Naive thymus-derived CD8-positive, alpha-beta T cell (primary cell): ENCODE measurements at places on chromosomes 16 and 17. TPM values are rescaled to one million over a fixed set of nuclear protein-coding genes. Genes with fewer than 3 reads are reported as not detected.

GRCh38 chr17:80901319-80901718, 90.3 kb upstream of the CHMP6 start:
- no peaks in the 10 kb centered on the region for H3K27me3 ChIP-seq
- H3K4me3 ChIP-seq: no peak overlapping the region
- no peak overlapping the region for H3K27ac ChIP-seq
- peaks cover 37% of the 10 kb centered on the region for H3K36me3 ChIP-seq
- H3K4me1 ChIP-seq: peaks cover 12% of the 10 kb centered on the region

DNA sequence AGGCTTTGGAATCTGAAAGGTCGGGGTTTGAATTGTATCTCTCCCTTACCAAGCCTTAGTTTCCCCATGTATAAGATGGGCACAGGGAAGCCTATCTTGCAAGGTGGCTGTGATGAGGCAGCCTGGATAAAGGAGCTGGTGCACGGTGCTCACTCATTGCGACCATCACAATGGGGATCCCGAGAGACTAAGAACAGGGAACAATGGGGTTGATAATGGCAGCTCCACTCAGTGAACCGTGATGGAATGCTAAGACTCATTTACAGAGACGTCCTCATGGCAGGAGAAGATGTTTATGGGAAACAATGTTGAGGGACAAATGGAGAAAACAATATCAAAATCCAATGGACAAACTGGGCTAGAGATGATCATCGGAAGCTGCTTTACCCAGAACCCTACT, 81.8 kb downstream of the SPACA3 start:
- H3K36me3 ChIP-seq: no peaks in the 10 kb centered on the region
- DNase-seq: no peak
- H3K4me3 ChIP-seq: no peak overlapping the region
- H3K27ac ChIP-seq: no peak overlapping the region

GRCh38 chr17:47957591-47958490, at the start of gene PRR15L:
PRR15L (minus strand) TSS chr17:47957883; CDS start chr17:47953234, 4,649 bp downstream.
- no peak within 1 kb of the TSS for H3K27ac ChIP-seq
- H3K4me3 ChIP-seq: no peak within 1 kb of the TSS
- H3K4me1 ChIP-seq: peaks cover 5% of the 10 kb centered on the region
- no peak for DNase-seq
- H3K36me3 ChIP-seq: no peaks in the 10 kb centered on the region

Gene NOS2
- 0.42 TPM for total RNA-seq

GRCh38 chr16:86065711-86066110, 166.7 kb downstream of the IRF8 start:
- DNase-seq: no peak
- peaks cover 1% of the 10 kb centered on the region for H3K4me1 ChIP-seq
- no peaks in the 10 kb centered on the region for H3K36me3 ChIP-seq
- H3K4me3 ChIP-seq: no peak overlapping the region

Gene LGALS9B
- not detected for total RNA-seq

Gene EVI2A
- 113 TPM for total RNA-seq

DNA sequence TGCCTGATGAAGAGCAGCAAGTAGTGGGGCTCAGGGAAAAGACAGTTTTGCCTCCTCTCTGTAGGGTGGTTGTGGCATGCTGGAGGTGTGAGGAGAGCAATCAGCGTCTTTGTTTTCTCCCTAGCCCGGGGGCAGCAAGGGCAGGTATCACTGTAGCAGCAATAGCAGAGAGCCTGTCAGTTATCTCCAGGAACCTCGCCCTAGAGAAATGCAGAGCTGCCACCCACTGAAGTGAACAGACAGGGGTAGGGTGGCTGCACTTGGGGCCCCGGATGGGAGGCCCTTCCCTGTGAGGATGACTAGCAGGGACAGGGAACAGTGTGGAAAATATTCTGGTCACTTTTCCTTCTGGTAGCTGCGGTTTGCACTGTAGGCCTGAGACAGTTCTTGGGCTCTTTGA, 886.5 kb downstream of the CDH8 start:
- no peak overlapping the region for H3K4me3 ChIP-seq
- peaks cover 4% of the 10 kb centered on the region for H3K36me3 ChIP-seq
- no peak for DNase-seq
- no peaks in the 10 kb centered on the region for H3K27me3 ChIP-seq

DNA sequence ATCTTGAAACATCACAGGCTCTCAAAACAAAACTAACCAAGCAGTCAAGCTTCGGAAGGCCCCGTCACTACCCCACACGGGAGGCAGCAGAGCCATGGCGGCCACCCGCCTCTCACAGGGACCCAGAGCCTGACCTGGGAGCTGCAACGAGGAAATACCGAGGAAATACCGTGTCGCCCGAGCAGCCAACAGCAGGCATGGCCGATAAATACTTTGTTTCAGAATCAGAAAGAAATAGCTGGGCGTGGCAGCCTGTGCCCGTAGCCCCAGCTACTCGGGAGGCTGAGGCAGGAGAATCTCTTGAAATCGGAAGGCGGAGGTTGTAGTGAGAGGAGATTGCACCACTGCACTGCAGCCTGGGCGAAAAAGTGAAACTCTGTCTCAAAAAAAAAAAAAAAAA, 6.9 kb downstream of the LMF1 start:
- no peak overlapping the region for H3K27ac ChIP-seq
- no peaks in the 10 kb centered on the region for H3K27me3 ChIP-seq
- peaks cover 33% of the 10 kb centered on the region for H3K4me1 ChIP-seq
- no peak for DNase-seq
- no peak overlapping the region for H3K4me3 ChIP-seq
- H3K36me3 ChIP-seq: peaks cover 22% of the 10 kb centered on the region

GRCh38 chr16:75333721-75334163, 82.3 kb upstream of the BCAR1 start:
- no peaks in the 10 kb centered on the region for H3K27me3 ChIP-seq
- H3K4me3 ChIP-seq: peak overlapping the region; percentile 26
- peaks cover 28% of the 10 kb centered on the region for H3K4me1 ChIP-seq
- no peak overlapping the region for H3K27ac ChIP-seq
- H3K36me3 ChIP-seq: peaks cover 2% of the 10 kb centered on the region

GRCh38 chr16:89121691-89122321, 28.2 kb downstream of the ACSF3 start:
- H3K27me3 ChIP-seq: no peaks in the 10 kb centered on the region
- peaks cover 9% of the 10 kb centered on the region for H3K36me3 ChIP-seq
- DNase-seq: no peak
- peaks cover 38% of the 10 kb centered on the region for H3K4me1 ChIP-seq
- no peak overlapping the region for H3K4me3 ChIP-seq

DNA sequence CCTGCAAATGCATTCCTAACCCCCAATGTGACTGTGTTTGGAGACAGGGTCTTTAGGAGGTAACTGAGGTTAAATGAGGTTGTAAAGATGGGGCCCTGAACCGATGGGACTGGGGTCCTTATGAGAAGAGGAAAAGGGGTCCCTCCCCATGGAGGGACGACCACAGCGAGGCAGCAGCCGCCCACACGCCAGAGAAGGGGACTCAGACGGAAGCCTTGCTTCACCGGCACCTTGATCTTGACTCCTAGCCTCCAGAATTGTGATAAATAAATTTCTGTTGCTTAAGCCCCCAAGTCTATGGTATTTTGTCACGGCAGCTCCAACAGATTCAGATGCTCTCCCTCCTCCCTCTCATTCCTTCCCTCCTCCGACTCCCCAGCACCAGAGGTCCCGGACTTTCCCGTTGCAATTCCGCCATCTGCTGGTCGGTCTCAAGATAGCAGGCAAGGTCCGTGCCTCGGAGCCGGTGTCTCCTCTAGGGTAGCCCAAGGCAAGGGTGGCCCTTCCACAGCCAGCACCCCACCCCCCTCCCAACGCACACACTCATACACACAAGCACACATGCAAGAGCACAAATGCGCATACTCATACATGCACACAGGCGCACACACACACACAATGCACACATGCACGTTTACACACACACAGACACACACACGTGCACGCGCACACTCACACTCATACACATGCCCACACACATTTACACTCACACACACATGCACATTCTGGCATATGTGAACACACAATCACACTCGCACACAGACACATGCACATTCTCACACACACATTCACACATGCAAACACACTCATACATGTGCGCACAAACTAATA, 23.1 kb upstream of the C16orf78 start:
- peak; percentile 4 for DNase-seq
- peaks cover 15% of the 10 kb centered on the region for H3K27me3 ChIP-seq
- no peak overlapping the region for H3K27ac ChIP-seq

DNA sequence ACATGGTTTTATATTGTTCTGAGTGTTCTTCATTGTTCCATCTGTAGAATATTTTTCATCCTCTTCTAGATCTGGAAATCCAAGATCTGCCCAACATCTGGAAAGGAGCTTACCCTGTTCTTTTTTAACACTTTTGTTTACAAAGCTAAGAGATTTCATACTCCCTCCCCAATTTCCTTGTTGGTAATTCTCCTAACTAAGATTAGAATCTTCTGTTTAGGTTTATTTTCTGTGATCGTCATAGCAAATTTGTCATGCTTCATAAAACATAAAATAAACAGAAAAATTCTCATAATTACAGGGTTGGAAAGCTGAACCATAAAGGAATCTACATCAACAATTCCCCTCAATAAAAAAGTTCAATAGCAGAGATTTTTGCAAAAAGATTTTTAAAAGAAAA, 580.3 kb upstream of the CA10 start:
- no peaks in the 10 kb centered on the region for H3K27me3 ChIP-seq
- no peaks in the 10 kb centered on the region for H3K36me3 ChIP-seq
- no peaks in the 10 kb centered on the region for H3K4me1 ChIP-seq
- no peak overlapping the region for H3K27ac ChIP-seq
- no peak overlapping the region for H3K4me3 ChIP-seq
- no peak for DNase-seq

- no peaks in the 10 kb centered on the region for H3K27me3 ChIP-seq
- peak overlapping the region; percentile 88 for H3K27ac ChIP-seq
- no peaks in the 10 kb centered on the region for H3K36me3 ChIP-seq
- H3K4me3 ChIP-seq: peak overlapping the region; percentile 82
- no peak for DNase-seq
Measured at GRCh38 chr16:88684569-88685155, 1.6 kb downstream of the SNAI3 start.

Gene TCAP
- 8.5 TPM for total RNA-seq

Gene KRT25
- total RNA-seq: not detected

- no peak for DNase-seq
- H3K27ac ChIP-seq: peak overlapping the region; percentile 97
- H3K4me1 ChIP-seq: peaks cover 72% of the 10 kb centered on the region
- H3K4me3 ChIP-seq: peak overlapping the region; percentile 95
Measured at GRCh38 chr17:42274812-42275526, 1.2 kb downstream of the STAT5B start.
